ENCODE measurements at places on chromosomes 4 and X. TPM values are rescaled to one million over a fixed set of nuclear protein-coding genes. Genes with fewer than 3 reads are reported as not detected.

- no peak for DNase-seq
Measured at GRCh38 chr4:39048311-39048710, 13.7 kb upstream of the KLHL5 start.

The SMR3B gene
- not detected for total RNA-seq

The PROM1 gene
- total RNA-seq: 4.9 TPM

- DNase-seq: peak; percentile 57
Measured at GRCh38 chr4:61468024-61468720, 268.0 kb downstream of the ADGRL3 start.

DNA sequence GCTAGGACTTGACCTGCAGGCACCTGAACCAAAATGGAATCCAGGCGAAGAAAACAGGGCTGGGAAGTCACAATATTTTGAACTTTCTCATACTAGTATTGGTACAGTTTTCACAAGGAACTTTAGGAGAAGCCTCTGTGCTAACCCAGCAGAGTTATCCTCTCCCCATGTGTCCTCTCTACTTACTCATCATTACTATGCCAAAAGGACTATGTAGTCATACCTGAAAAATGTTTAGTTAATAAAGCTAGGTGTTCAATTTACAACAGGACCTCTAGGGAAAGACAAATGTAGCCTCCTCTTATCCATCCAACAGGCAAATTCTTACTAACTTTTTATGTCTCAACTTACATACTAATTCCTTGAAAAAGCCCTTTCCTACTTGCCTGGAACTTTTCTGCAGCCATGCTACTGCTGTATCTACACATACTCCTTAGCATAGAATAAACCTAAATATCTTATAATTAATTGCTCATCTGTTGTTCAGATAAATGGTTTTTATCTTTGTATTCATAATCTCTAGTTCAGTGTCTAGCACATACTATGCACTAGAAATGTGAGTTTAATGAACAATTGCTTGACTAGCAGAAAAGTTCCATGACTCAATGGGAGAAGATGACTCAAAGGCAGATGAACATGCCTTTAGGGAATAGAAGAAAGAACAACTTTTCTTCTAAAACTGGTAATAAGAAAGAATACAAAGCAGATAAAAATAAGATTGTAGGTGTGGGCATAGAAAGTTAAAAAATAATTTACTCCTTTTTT is 215.5 kb upstream of the VEGFC start:
- no peak for DNase-seq

- DNase-seq: peak; percentile 46
Measured at GRCh38 chr4:138910914-138911336, 104.7 kb upstream of the NOCT start.

DNA sequence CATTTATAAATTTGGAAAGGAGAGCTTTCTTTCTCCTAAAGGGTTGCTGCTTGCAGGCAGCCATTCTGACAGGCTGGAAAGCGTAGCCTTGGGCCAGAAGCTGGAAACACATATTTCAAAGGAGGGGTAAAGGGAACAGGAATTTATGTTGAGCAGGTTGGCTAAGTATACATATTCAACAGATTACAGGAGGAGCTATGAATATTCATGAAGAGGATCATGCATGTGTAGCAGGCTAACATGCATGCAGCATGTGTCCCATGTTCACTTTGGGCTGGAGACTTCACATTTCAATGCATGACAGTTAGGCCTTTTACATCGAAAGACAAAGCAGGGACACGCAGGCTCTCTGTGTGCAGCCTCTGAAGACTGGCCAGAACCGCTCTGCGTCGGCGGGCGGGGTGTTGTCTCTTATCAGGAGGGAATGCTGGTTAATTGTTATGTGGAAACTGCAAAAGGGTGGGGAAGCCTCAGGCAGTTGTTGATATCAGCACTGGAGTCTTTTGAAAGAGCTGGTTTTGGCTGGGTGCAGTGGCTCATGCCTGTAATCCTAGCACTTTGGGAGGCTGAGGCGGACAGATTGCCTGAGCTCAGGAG is 31.5 kb downstream of the CASP3 start:
- DNase-seq: peak; percentile 55

The ZNF182 gene
- total RNA-seq: 2.3 TPM

- DNase-seq: no peak
Measured at GRCh38 chrX:44580466-44580865, 37.8 kb upstream of the FUNDC1 start.

DNA sequence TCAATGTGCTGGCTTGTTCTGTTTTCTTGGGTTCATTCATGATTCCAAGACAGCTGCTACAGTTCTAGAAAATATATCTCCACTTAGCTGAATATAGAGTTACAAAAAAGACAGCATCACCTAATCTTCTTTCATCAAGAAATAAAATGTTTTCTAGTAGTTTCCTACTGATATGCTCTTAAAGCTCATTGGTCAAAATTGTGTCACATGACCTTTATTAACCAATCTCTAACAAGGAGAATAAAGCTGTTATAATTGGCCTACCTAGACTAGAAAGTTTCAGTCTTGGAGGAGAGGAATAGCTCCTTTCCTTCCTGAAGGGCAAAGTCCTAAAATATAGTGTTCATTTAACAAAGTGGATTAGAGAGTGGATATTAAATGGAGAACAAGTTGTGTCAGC is 8.1 kb upstream of the PCDH18 start:
- no peak for DNase-seq

- DNase-seq: no peak
Measured at GRCh38 chr4:69861756-69862155, 1.8 kb upstream of the SULT1E1 start.

DNA sequence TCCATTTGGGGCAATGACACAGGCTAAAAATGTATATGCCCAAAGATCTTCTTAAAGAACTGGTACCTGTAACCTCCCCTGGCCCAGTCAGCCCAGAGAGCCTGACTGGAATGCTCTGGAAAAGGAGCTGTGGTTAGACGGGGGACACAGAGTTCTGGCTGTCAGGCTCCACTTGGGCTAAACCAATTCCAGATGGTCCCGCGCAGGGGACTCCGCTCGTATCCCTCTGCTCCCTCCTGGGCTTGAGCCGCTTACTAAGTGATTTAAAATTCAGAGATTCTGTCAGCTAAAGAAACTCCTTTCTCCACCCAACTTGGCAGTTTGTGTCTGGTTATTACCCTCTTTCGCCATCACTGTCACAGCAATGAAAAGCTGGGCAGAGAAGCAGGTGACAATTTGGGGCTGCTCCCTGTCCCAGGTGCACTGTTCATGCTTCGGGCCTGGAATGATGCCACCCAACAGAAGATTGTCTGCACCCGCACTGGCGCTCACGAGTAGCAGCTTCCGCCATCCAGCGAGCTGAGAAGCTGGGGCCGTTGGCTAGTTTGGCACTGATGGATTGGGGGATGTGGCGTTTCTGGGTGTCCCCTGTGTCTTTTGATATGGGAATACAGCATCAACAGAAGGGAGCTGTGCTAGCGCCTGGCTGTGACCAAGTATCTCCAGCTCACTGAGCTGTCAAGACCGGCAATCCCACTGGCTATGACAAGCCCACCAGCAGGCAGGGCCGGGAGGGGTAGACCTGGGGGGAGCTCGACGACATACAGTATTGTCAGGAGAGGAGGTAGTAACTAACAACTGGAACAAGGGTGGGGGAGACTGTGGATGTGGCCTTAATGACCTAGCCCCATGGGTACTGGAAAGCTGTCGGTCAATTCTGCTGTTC is 6.7 kb upstream of the IRAK1 start:
- no peak for DNase-seq

DNA sequence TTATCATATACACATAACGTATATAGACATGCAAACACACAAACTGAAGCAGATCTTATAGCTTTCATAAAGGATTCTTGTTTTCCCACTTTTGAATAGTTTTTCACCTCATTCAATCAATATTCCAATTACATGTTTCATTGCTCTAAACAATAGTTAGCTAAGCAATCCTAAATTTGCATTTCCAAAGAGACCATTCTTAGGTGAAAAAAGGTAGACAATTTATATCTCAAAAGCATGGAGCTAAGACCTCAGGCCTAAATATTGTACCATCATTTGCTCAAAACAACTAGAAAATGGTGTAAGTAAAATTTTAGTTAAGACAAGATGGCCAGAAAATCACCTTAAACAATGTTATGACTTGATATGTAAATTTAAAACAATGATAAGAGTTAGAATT is 1148.5 kb upstream of the DIAPH2 start:
- no peak for DNase-seq

DNA sequence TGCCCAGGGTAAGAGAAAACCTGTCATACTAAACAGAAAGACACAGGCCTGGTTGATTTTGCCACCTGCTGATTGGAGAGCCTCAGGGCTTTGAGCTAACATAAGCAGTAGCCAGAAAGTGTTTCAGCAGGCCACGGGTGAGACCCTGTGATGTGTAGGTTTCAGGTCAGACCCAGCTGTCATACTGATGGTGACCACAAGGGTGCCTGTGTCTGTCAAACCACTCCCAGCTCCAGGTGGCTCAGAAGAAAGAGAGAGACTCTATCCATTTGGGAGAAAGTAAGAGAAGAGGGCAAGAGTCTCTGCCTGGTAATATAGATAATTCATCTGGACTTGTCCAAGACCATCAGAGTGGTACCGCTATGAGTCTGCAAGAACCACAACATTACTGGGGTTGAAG is 72.8 kb upstream of the NLRP2B start:
- DNase-seq: no peak

- DNase-seq: peak; percentile 29
Measured at GRCh38 chr4:26985873-26986272, 125.2 kb downstream of the STIM2 start.

- no peak for DNase-seq
Measured at GRCh38 chr4:184288451-184289178, 70.9 kb upstream of the ENPP6 start.

- DNase-seq: no peak
Measured at GRCh38 chr4:2378401-2378800, 40.0 kb downstream of the ZFYVE28 start.

DNA sequence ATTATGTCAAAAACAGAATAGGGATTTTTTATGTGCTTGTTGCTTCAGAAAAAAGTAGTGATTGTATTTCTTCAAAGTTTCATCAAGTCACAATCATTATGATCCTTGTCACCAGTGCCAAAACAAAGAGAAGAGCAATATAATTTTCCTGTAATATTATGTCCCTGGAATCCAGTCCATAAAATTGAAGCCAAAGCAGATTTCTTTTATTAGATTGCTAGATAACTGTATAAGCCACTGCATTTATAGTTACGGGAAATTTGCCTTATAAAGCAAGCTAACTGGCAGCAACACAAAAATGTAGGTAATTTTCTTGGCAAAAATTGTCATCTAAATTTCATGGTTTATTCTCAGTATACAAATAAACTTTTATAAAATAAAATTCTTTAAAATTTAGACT is 296.1 kb upstream of the ANKRD50 start:
- DNase-seq: no peak

DNA sequence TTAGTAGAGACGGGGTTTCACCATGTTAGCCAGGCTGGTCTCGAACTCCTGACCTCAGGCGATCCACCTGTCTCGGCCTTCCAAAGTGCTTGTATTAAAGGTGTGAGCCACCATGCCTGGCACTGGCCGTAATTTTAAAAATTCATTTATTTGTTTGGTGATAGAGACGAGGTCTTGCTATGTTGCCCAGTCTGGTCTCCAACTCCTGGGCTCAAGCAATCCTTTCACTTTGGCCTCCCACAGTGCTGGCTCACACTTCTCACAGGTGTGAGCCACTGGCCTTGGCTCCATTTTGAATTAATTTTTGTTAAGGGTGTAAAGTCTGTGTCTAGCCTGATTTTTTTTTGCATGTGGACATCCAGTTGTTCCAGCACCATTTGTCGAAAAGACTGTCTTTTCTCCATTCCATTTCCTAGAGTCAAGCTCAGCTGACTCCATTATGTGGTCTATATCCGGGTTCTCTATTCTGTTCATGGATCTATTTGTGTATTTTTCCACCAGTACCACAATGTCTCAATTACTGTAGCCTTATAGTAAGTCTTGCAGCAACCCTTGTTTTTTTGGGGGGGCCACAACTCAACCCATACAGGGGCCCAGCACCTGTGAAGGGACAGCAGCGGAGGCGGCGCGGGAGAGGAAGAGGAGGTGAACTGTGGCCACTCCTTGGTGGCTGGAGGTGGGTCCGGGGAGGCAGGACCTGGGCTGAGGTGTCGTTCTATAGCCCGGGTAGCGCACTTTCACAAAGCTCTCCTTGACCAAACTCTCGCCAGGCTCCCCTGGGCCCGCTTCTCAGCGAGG is 1.5 kb upstream of the NSD2 start:
- DNase-seq: no peak

DNA sequence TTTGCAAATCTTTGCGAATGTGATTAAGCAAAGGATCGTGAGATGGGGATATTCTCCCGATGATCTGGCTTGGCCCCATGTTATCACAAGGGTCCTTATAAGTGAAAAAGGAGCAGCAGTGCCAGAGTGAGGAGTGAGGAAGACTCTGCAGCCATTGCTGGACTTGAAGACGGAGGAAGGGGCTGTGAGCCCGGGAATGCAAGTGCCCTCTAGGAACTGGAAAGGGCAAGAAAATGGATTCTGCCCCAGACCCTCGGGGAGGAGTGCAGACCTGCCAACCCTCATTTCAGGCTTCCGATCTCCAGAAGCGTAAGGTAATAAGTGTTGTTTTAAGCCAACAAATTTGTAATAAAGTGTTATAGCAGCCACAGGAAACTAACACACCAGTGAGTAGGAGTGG is 76.3 kb downstream of the EVC start:
- no peak for DNase-seq

The NAA11 gene
- not detected for total RNA-seq

Data from cardiac muscle cell (in vitro differentiated cells and primary cell).